ENCODE measurements at places on chromosomes 5 and 9.

DNA sequence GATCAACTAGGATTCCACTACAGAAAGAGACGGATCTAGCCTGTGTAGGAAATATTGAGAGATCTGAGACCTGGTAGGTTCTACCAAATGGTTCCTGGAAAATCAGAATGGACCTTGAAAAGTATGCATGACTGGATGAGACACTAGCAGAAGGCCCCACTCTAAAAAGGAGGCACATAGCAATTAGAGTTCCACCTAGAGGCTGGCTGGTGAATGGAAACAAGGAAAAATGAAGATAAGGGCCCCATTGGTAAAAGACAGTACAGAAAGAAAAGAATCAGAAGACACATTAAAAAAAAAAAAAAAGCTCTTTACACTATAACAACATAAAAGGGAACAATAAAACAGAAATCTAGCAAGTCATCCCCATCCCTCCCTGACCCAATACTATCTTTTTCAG is 518.5 kb downstream of the NR2F1-AS1 start:
- DNase-seq, result peak; percentile 14

GRCh38 chr9:98848450-98849149 is 41.1 kb downstream of the GALNT12 start:
- peak; percentile 84 for DNase-seq

- peak; percentile 41 for DNase-seq
Measured at GRCh38 chr9:19641046-19641445, 147.8 kb downstream of the SLC24A2 start.

DNA sequence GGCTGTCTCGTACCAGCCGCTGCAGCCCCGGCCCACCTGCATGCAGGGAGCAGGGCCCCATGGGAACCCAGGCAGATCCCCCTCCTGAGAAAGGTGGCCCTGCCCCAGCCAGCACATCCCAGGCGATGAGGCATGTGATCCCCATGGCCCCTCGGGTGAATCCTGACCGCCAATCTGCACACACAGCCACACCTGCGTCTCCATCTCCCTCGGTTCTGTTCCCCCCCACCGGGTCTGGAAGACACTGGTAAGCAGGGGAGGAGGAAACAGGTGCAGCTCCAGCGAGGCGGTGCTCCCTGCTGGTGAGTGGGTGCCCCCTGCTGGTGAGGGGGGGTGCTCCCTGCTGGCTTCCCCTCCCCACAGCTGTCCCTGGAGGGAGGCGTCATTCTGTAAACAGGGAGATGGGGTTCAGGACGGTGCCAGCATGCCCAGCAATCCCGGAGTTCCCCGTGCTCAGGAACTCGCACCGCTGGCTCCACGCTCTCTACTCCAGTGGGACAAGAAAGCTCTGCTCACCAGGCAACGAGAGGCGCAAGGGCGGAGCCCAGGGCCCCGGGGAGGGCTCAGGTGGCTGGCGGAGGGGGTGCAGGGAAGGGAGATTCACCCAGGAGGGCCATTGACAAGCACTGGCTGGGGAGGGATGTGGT is 28.4 kb upstream of the SLC12A7 start:
- peak; percentile 77 for DNase-seq

DNA sequence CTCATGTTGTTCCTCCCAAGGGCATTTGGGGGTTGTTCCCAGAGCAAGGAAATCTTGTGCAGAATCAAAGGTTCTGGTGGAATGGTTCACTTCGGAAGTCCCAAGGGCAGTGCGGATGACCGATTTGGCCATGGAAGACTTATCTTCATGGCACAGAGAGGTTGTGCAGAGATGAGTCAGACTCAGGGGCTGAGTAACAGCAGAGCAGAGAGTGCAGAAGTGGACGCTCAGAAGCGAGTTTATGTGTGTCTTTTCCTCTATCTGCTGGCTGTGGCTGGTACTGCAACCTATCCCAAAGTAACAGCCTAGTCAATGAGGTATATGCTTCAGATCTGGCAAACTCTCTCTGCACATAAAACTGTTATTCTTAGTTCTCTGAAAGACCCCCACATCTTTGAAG is 118.1 kb downstream of the DPYSL3 start:
- peak; percentile 57 for DNase-seq

GRCh38 chr5:137627293-137627692 is 108.6 kb downstream of the KLHL3 start:
- DNase-seq, result no peak

- peak; percentile 50 for DNase-seq
Measured at GRCh38 chr5:148816782-148817181, 9.6 kb upstream of the ADRB2 start.
